Stimulated activated memory B cell treated with anti-CD40 and anti-IgM and Interleukin-4, amounts not matched to agents 10 μg/mL and 1 μg/mL and 100 μg/mL, for 72 hours (primary cell): ENCODE measurements at places on chromosomes 16 and 17.

DNA sequence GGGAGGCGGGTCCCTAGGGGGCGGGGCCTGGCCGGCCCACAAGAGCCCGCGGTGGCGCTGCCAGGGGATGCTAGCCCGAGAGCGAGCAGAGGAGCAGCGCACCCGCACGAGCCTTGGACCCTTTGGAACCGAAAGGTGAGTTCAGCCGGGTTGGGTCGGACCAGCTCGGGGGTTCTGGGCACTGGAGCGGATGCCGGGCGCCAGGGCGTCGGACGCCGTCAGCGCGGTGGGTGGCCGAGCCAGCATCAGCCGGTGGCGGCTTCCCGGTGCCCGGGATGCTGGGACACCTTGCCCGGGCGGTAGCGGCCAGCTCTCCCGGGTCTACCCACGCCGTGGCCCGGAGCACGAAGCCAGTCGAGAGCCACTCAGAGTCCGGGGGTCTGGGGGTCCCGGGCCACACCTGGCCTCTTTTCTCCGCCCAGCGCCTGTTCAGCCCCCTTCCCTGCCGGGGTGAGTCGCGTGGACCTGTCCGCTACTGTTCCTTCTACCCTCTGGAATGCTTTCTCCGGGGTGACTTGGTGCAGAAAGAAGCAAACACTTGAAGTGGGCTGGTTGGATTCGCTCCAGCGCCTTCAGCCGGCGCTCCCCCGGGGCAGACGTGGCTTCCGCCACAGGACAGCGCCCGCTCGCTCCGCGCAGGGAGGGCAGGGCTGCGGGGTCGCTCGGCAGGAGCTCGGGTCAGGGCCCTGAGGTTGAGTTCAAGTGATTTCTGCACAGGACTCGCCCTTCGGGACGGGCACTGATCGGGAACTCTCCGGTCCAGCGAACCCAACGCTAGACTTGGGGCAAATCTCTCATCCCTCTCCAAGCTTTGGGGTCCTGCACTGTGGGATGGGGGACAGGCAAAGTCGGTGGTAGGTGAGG, at the start of gene SCNN1G:
Gene SCNN1G, plus strand, starts transcription at position 67 of the 864 bp plus-strand sequence. CDS start 3,527 bp downstream, outside the sequence.
- H3K4me3 ChIP-seq, result peak within 1 kb of the TSS; percentile 68
- no peaks in the 10 kb centered on the region for H3K36me3 ChIP-seq
- H3K4me1 ChIP-seq, result peaks cover 19% of the 10 kb centered on the region

- no peaks in the 10 kb centered on the region for H3K36me3 ChIP-seq
- no peaks in the 10 kb centered on the region for H3K27me3 ChIP-seq
- H3K4me3 ChIP-seq, result no peak overlapping the region
- H3K27ac ChIP-seq, result no peak overlapping the region
- no peaks in the 10 kb centered on the region for H3K4me1 ChIP-seq
- no peak for ATAC-seq
Observed at GRCh38 chr16:8380311-8380710, 210.0 kb downstream of the TMEM114 start.

DNA sequence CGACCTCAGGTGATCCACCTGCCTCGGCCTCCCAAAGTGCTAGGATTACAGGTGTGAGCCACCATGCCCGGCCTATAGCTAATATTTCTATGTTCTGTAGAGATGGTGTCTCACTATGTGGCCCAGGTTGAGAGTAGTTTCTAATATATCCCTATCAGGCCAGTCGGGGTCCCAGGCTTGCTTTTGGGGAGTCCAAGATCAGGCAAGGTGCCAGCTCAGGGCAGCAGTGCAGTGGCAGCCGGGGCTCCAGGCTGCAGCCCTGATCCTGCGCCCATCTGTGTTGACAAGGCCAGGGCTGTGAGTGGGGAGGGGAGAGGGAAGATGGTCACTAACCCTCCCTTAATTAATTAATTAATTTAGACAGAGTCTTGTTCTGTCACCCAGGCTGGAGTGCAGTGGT, 77.6 kb upstream of the CDC42EP4 start:
- no peak for ATAC-seq
- H3K27ac ChIP-seq, result no peak overlapping the region
- H3K27me3 ChIP-seq, result no peaks in the 10 kb centered on the region

DNA sequence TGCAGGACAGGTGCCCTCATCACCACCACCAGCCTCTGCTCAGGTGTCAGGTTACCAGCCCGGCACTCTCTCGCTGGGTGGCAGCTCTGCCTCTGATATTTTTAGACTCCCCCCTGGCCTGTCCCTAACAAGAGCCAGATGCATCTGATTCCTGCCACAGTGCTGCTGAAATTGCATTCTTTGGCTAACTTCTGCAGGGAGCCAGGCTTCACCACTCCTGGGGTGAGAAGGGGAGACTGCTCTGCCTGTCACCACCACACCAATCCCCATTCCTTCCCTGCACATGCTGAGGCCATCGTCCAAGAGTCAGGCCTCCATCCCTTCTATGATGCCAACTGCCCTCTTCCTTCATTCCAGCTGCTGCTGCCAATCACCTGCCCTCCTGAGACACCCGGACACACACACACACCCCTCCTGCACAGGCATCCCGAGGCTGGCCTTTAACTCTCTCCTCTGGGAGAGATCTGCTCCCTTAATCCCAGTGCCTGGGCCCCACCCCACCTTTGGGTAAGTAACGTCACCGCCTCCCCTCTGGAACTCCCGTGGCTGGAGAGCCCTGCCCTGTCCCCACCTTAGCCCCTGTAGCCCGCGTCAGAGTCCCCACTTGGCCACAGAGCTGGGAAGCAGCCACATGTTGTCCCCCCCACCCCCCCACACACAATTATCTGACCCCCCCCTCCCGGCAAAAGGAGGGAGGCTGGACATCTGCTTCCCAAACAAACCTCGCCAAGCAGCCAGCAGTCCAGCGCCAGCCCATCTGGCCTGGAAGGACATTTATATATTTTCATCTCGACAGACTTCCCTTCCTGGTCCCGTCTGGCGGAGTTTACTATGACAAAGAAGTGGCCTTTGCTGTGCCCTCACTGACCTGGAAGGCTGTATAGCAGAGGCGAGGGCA, 2.8 kb downstream of the EMP2 start:
- H3K27ac ChIP-seq, result no peak overlapping the region
- no peak for ATAC-seq
- H3K4me1 ChIP-seq, result peaks cover 8% of the 10 kb centered on the region

- no peaks in the 10 kb centered on the region for H3K36me3 ChIP-seq
- H3K27me3 ChIP-seq, result no peaks in the 10 kb centered on the region
- peak within 1 kb of the TSS; percentile 76 for H3K4me3 ChIP-seq
- peak within 1 kb of the TSS; percentile 91 for H3K27ac ChIP-seq
- H3K4me1 ChIP-seq, result peaks cover 69% of the 10 kb centered on the region
Observed at GRCh38 chr17:3915995-3916696, at the start of gene P2RX1. P2RX1 (minus strand) TSS chr17:3916465; CDS start chr17:3916225, 240 bp downstream.

DNA sequence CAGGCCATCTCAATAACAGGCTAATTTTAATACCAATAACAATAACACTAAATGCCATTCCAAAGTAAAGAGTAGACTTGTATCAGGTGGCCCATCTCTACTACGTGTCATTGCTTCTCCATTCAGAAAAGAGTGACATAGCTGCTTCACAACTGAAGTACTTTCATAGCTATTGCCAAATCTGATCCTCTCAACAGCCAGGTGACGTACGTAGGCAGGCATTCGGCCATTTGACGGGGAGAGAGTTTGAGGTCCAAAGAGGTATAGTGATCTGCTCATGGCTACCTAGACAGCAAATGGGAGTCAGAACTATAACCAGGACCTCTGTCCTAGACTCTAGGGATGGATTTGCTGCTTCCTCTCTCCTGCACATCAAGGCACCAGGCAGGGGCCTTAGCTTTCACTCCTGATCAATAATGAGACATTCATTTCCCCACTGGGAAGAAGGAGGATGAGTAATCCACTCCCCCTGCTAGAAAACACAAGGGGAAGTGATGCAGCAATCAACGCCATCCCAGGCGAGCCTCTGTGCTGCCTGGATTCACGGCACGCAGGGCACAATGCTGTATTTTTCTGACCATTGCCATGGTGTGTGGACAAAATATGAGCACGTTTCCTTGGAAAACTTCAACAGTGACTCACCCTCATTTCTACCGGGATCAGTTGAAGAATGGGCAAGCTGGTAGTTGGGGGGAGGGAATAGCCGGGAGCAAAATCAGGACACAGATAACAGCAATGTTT, 80.9 kb downstream of the SPACA3 start:
- H3K4me1 ChIP-seq, result no peaks in the 10 kb centered on the region
- no peak overlapping the region for H3K4me3 ChIP-seq
- ATAC-seq, result no peak

- no peak overlapping the region for H3K4me3 ChIP-seq
- H3K27me3 ChIP-seq, result peaks cover 44% of the 10 kb centered on the region
- H3K4me1 ChIP-seq, result peaks cover 30% of the 10 kb centered on the region
- no peaks in the 10 kb centered on the region for H3K36me3 ChIP-seq
Observed at GRCh38 chr16:87489434-87490045, 3.3 kb downstream of the ZCCHC14 start.

DNA sequence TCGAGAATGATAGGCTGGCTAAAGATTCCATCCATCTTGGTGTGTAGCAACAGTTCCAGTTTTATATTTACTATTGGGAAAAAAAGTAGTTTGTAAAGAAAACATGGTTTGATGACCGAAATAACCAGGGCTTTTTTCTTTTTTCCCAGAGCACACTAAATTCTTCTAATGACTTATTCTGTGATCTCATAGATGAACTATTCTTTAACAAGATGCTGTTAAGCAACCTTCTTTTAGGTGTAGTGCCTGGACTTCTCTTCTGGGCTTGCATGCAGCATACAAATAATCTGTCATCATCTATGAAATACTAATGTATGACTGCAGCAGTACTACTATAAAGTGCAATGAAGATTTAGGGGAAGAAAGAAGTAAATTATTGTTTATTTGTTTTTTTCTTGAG, 11.0 kb upstream of the CAPNS2 start:
- no peak for ATAC-seq
- H3K4me1 ChIP-seq, result no peaks in the 10 kb centered on the region
- no peak overlapping the region for H3K27ac ChIP-seq
- peaks cover 13% of the 10 kb centered on the region for H3K27me3 ChIP-seq

- H3K4me3 ChIP-seq, result peak overlapping the region; percentile 42
- ATAC-seq, result no peak
- peak overlapping the region; percentile 97 for H3K27ac ChIP-seq
- peaks cover 96% of the 10 kb centered on the region for H3K4me1 ChIP-seq
- peaks cover 77% of the 10 kb centered on the region for H3K36me3 ChIP-seq
Observed at GRCh38 chr16:57039148-57039812, 49.9 kb downstream of the NLRC5 start.

DNA sequence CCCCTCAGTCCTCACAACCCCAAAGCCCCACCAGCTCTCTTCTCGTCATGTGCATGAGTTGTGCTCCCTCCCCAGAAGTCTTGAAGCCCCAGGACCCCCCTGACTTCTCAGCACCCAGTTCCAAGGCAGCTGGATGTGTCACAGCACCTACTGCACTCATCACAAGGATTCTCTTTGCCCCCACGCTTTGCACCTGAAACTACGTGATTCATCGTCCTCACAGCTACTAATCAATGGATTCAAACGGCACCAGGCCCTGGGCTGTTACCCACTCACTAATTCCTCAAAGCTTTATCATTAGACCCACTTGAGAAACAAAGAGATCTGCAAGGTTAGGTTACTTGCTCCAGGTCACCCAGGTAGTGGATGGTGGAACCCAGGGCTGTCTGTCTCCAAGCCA, 45.1 kb upstream of the NDRG4 start:
- no peak overlapping the region for H3K4me3 ChIP-seq
- H3K27me3 ChIP-seq, result peaks cover 32% of the 10 kb centered on the region
- H3K27ac ChIP-seq, result no peak overlapping the region
- H3K36me3 ChIP-seq, result no peaks in the 10 kb centered on the region
- ATAC-seq, result no peak
